SHP77 (cell line): ENCODE measurements at places on chromosomes 3 and 15.

DNA sequence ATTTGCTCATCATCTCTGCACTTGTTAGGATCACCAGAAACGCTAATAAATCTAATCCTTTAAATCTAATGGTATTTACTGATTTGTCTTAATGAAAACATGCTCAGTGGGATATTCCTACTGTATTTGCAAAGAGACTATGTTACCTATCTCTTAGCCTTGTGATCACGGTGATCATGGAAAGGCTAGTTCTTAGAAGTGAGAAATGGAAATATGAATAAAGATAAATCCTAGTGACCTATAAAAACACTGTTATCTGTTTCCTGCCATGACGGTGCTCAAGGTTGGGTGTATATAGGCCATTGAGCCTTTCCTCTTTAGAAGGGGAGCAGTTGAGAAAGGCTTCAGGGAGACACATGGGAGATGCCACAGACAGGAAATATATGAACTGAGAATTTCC lies 116.3 kb downstream of the THRB start:
- no peak for DNase-seq

GRCh38 chr3:14812196-14812790 lies 6.5 kb upstream of the FGD5 start:
- DNase-seq, result no peak

GRCh38 chr3:157499342-157499963 lies 3.8 kb downstream of the VEPH1 start:
- no peak for DNase-seq

DNA sequence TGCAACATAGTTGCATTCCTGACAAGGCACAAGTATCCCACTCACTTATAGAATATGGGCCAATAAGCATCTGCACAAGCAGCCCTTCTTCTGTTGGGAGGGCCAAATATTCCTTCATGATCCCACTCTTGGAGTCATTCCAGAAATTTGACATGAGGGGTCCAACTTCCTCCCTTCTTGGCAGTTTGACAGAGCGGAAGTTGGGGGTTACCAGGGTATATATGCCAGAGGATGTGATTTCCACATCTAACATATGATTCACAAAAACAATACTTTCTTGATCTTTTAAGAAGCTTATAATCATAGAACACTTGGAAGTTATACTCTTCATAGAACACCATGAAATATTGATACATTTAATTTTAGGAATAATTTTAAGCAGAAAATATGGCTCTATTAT lies 100.9 kb upstream of the CRBN start:
- DNase-seq, result no peak

- no peak for DNase-seq
Observed at GRCh38 chr15:41921167-41921566, 27.3 kb upstream of the SPTBN5 start.

DNA sequence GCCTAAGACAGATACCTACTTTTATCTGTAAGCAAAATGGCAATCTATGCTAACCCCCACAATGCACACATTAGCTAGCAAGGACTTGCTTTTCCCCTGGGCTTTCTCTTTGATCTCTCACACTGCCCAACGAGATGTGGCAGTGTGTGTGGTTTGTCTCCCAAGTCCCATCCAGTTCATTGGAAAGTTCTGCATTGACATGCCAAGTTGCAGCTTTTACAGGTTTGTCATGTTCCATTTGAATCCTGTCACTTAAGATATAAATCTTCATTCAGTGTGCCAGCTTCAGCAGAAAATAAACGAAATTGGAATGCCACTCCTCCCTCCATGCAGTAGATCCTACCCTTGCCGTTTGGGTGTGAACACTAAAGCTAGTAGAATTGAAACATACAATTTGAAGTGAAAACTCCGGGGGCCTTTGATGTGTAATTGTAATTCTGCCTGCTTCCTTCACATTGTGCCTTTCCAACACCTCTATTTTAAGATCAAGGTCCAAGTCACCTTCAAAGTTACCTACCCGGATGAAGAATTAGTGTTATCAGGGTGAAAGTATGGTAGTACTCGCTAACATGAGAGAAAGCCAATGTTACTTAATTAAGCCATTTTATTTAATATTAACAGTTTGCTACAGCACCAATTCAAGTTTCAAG lies 130.9 kb upstream of the BHLHE40 start:
- no peak for DNase-seq

DNA sequence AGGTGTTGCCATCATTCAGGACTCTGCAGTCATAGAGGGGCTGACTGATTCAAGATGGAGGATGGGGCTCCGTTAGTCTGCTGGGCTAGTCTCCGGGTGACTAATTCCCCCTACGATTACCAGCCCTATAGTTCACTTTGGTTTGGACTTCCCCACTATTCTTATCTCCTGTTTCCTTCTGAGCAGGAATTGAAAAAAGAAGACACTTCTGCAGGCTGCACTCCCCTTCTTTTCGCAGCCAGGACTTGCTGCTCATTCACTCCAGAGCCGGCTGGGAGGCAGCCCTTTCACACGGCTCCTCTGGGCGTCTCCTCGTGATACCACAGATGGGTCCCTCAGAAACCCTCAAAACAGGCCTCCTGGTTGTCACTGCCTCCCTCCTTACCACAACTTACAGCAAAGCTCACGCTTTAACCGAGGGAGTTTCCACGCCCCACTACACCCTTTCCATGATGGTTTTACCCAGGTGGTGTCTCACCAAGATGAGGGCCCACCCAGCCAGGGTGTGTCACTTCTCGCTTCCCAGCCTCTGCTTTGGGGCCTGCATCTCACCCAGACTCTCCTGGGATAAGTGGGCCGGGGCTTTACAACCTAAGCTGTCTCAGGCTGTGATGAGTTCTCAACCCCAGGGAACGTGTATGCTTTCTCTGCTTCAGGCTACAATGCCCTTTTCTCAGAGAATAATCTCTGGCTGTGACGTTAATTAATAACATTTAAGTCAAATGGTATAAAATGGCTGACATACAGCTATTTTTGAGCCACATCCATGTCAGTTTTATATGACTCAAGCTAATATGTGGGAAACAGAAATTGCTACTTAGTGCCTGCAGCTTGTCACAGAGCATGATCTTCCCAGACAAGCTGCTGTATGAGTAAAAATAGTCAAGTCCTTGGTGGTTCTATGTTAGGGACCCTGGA lies 11.9 kb downstream of the CX3CR1 start:
- DNase-seq, result no peak
